ENCODE measurements at places on chromosomes 11 and 22.

DNA sequence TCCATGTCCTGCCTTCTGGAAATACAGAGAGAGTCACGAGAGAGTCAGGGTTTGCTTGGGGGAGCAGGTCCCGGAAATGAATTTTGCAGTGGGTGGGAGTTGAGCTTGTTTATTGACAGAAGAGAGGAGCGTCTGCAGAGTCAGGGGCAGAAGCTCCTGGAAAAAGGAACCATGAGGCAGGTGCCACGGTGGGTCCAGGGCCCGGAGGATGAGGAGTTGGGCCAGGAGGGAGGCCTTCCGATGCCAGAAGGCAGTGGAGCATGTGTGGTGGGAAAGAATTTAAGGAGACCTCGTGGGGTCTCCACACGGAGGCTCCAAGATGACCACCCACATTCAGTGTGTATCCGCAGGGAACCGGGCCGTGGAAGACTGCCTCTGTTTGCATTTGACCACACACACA is 461.2 kb downstream of the BRD1 start:
- no peak for DNase-seq

DNA sequence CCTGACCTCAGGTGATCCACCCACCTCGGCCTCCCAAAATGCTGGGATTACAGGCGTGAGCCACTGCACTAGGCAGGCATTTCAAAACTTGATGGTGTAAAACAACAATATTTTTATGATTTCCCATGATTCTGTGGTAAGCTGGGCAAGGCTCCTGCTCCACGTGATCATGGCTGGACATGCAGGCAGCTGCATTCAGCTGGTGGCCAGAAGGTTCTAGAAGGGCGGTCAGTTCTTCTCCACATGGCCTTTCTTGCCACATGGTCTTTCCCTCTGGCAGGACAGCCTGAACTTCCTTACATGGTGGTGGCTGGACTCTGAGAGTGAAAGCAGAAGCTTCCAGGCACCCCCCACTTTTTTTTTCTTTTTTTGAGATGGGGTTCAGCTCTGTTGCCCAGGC is 9.9 kb upstream of the RASD2 start:
- no peak for DNase-seq

GRCh38 chr22:47155131-47155885 is 392.9 kb downstream of the TBC1D22A start:
- DNase-seq = no peak

GRCh38 chr11:130383344-130384211 is 44.8 kb downstream of the ADAMTS8 start:
- DNase-seq = no peak

GRCh38 chr11:115636753-115637527 is 132.7 kb upstream of the CADM1 start:
- DNase-seq = no peak

DNA sequence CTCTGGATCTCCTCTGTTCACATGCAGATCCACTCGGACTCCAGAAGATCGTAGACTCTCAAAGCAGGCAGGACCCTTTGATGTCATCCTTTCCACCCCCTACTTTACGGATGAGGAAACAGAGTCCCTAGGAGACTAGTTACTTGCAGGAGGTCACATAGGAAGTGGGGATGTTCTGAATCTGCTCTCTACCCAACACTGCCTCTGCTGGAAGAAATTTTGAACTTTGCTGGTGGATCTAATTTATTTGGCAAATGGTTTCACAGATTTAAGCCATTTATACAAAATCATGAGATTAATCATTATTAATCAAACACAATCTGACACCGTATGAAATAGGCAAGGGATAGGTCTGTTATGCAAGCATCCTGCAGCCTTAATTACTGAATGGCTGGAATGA is 55.0 kb upstream of the USP47 start:
- no peak for DNase-seq

- DNase-seq = no peak
Observed at GRCh38 chr22:27435844-27436576, 365.5 kb downstream of the MN1 start.

DNA sequence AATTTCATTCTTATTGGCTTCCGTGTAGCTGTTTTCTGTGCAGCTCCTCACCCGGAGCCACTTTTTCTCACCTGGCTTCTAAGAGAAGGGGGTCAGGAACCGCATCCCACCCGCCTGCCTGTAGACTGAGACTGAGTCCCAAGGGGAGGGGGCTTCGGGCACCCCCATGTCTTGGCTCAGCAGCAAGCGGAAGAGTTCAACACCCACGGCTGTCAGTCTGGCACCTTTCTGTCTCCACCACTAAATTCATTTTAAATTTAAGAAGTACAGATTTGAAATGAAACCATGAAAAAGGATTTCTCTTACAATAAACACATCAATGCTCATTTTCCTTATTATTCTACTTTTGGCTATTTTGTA is 66.7 kb downstream of the EFCAB6 start:
- no peak for DNase-seq

- no peak for DNase-seq
Observed at GRCh38 chr22:47112994-47113852, 350.8 kb downstream of the TBC1D22A start.

- peak; percentile 37 for DNase-seq
Observed at GRCh38 chr11:62171261-62171723, 18.7 kb upstream of the SCGB1D1 start.

DNA sequence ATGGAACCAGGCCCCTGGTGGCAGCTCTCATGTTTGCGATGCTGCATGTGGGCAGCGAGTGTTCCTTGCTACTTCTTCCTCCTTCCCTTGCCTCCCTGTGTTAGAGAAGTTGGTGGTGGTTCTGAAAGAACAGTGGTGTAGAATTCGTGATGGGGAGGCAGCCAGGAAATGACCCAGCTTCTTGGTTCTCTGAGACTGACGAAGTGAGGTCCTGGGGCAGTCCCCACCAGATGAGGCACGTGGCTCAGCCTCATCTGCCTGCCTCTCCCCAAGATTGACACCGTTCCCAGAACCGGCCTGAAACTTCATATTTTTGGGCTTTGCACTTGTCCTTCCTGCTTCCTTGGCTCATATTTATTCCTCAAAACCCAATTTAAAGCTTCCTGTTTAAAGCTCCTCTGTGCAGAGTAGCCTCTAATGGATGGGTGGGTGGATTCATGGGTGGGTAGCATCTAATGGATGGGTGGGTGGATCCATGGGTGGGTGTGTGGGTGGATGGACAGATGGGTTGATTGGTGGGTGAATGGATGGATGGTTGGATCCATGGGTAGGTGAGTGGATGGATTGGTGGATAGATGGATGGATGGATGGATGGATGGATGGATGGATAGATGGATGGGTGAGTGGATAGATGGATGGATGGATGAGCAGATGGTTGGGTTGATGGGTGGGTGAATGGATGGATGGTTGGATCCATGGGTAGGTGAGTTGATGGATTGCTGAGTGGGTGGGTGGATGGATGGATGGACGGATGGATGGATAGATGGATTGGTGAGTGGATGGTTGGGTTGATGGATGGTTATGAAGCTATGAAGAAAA is 77.3 kb upstream of the ATXN10 start:
- DNase-seq = no peak

DNA sequence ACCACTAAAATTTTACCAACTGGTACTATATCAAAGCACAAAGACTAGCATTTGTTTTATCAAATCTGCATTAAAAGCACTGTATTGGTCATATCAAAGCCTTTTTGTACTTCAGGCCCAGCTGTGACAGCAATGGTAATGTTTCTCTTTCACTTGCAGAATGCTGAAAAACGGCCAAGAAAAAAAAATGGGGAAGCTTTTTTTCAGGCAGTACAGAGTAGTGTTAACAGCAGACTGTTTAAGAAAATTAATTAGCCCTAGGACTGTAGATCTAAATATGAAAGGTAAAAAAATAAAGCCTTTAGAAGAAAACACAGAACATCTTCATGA is 33.3 kb downstream of the DENND5A start:
- no peak for DNase-seq

GRCh38 chr11:16685914-16686313 is 52.5 kb upstream of the C11orf58 start:
- DNase-seq = no peak

GRCh38 chr22:18021431-18021830 is 2.9 kb downstream of the MICAL3 start:
- no peak for DNase-seq

GRCh38 chr11:60914633-60915247 is 782 bp downstream of the TMEM109 start:
- DNase-seq = no peak

GRCh38 chr11:33669598-33670249 is 30.9 kb downstream of the C11orf91 start:
- DNase-seq = no peak

GRCh38 chr11:70627219-70627618 is 228.9 kb downstream of the CTTN start:
- no peak for DNase-seq
